Ascending aorta (tissue), 2 donors: ENCODE measurements at places on chromosomes 4 and X.

DNA sequence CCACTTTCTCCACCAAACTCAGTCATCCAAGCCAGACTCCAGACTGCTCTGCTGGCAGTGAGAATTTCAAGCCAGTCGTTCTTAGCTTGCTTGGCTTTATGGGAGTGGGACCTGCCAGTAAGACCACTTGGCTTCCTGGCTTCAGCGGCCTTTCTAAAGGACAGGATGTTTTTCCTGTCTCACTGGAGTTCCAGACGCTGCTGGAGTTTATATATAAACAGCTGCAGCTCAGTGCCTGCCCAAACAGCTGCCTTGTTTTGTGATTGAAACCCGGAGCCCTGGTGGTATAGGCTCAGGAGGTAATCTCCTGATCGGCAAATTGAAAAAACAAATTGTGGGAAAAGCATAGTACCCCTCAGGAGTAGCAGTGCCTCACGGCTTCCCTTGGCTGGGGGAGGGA, 1165.8 kb upstream of the ADGRL3 start:
- DNase-seq: no peak

DNA sequence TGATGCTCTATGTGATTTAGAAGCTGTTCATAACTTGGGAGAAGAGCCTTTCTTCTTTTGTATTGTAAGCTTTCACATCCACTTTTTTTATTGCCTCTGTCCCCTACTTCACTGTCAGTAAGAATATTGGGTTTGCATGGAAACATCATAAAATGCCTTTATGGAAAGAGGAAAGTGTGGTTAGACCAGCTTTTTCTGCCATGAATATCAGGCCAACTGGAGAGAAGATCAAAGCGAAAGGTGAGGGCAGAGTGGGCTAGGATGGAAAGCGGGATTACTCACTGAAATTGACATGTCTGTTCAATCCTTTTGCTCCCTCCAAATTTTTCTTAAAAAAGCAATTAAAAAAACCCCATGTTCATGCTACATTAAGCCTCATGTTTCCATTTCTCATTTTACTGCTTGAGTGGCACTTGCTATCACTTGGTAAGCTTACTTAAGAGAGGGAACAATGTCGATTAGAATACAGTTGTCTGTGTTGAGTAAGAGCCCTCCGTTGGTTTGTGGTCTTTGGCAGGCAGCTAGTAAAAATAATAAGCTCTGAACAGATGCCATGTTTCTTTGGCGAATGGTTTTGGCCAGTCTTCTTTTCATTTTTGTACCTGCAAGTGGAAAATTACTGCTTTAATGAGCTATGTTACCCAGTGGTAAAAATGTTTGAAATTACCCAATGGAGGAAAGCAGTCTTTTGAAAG, 35.9 kb downstream of the SUPT20HL1 start:
- DNase-seq: no peak

DNA sequence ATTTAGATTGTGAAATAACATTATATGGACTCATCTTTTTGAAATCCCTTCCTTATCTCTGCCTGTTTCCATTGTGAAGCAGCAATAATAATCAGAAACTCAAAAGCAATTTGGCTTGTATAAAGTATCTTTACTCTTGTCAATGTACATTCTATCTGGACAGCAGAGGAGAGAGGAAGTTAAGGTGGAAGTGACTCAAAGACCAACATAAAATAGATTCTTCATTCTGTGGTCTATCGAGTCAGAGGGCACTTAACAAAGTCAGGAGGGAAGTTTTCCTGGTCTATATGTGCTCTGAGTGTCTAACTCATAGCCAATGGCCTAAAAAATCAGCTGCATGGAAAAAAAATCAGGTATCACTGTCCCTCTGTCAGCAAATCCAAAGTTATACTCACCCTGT, 155.5 kb downstream of the EMCN start:
- no peak for DNase-seq

DNA sequence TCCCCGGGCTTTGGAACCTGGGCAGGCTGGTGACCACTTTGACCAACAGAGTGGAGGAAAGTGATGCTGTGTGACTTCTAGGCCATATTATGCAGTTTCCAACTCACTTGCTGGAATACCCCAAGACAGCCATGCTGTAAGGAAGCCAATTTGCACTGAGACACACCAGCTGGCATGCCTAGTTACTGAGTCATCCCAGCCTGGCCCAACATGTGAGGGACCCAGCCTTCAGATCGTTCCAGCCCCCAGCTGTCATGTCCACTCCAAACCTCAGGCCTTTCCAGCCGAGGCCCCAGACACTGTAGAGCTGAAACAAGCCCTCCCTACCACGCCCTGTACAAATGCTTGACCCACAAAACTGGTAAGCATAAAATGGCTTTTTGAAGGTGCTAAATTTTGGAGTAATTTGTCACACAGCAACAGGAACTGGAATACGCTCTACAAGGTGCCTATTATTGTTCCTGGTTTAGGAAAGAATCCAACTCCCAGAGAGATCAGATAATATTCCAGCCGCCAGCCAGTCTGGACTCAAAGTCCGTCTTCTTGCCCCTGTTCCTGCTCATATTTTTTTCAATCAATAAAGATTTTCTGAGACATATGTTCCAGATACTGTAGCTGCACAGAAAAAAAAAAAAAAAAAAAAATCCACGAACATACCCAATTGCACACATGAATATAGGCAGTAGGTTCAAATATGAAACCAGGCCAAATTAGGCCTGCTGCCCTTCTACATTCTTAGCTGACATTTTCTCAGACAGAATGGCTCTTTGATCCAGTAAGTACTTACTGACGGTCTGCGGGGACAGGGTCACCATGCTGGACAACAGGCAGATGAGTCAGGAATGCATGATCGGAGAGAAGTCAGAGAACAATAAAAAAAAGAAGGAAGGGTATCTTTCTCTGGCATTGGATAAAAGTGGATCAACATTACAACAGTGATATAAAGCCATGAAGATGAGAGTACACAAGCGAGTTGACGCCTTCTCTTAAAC, 35.1 kb downstream of the SH3KBP1 start:
- no peak for DNase-seq

GRCh38 chrX:64218023-64218422, 12.4 kb downstream of the ASB12 start:
- DNase-seq: no peak

DNA sequence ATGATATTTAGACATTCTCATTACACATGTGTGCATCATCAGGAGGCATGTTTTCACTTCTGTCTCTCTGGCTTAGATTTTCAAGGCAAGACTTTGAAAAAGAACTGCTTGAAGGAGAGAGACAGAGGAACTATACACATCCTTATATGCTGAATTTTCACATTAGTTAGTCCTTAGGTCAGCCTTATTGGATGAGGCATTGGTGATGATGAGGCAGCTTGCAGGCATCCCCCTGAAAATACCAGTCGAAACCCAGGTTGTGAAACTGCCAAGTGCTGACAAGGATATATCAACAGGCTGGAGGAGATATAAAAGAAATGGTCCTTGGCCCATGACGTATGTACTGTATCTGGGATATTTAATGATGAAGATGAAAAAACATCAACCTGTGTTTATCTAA, 297.2 kb upstream of the AADAT start:
- DNase-seq: no peak

- no peak for DNase-seq
Observed at GRCh38 chr4:84151574-84151973, 347.5 kb downstream of the NKX6-1 start.

- DNase-seq: no peak
Observed at GRCh38 chr4:4872314-4872903, 12.9 kb downstream of the MSX1 start.

- DNase-seq: no peak
Observed at GRCh38 chr4:6301051-6301731, 31.5 kb downstream of the WFS1 start.

DNA sequence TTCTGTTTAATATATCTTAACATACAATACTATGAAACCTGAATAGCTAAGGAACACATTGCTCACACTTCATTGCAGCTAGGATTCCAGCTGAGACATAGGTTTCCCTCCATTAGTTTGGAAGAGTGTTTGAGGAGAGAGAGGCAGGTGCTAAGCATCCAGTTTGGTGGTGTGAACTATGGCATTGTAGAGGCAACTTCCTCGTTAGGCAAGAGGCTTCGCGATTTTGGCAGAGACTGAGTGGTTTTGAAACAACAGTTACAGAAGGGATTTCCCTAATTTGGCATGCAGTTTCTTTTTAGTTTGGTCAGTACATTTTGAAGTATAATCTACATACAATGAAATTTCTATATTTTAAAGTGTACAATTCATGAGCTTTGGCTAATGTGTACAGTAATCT, 117.1 kb upstream of the BMP3 start:
- DNase-seq: no peak

GRCh38 chr4:38386005-38386551, 277.9 kb upstream of the KLF3 start:
- no peak for DNase-seq

DNA sequence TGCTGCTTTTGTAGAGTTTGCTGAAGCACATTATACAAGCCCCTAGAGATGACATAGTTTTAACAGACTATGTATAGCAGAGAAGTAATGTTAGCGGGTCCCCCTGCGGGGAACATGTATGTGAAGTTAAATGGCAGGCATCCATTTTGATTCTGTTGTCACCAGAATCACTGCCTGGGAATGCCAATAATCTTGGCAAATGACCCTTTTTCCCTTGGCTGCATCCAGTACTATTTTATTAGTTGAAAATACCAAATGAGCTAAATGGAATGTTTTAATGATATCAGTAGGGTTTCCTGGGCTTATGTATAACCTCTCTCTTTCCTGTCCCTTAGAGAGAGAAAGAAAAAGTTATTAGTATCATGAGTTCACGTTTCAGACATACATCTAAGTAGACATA, 93.6 kb downstream of the LIMCH1 start:
- no peak for DNase-seq

- no peak for DNase-seq
Observed at GRCh38 chrX:154366666-154367055, 7.8 kb downstream of the FLNA start.

- DNase-seq: no peak
Observed at GRCh38 chr4:113512880-113513279, 248.7 kb downstream of the CAMK2D start.

DNA sequence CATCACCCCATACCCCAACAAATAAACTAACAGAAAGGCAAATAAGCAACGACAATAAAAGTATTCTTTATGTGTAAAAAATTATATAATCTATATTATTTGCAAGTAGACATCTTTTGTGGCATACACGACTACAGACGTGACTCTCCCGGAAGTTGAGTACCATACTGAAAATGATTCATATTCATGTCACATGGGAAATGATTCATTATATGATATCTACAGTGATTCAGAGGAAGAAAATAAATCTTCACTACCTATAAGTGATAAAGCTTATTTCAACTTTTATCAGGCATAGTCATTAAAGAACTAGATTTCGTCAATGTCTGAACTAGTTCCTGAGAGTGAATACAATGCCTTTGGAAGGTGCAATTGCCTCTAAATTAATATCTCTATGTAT, 4.6 kb upstream of the ANTXR2 start:
- no peak for DNase-seq

- DNase-seq: no peak
Observed at GRCh38 chr4:153209410-153209809, 5.2 kb downstream of the TRIM2 start.

GRCh38 chr4:112677519-112678091, 40.7 kb downstream of the LARP7 start:
- no peak for DNase-seq

DNA sequence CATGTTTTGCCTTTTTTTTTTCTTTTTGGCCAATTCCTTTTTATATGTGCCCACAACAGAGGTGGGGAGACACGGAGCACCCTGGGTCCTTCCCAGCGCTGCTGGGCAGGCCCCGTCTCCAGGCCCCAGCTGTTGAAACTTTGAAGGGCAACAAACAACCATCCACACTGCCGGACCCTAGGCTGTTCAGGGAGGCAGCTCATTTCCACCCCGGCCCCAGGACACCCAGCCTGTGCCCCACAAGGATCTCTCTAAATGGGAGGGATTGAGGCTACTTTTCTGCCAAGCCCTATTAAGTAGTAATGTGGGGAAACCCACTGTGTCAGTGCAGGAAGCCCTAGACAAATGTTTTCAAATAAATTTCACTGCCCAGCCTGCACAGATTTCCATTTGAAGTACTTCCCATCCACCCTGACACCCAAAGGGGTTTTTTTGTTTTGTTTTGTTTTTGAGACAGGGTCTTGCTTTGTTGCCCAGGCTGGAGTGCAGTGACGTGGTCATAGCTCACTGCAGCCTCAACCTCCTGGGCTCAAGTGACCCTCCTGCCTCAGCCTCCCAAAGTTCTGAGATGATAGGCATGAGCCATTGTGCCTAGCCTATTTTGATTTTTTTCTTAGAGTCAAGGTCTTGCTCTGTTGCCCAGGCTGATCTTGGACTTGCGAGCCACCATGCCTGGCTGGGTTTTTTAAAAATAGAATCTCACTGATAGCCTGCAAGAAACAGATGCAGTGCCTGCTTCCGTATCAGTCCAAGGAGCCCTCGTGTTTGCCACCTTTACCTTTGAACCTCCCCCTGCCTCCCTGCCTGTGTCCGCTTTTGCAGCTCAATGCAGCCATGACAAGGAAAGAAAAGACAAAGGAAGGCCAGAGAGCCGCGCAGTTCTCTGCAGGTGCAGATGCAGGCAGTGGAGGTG, 13.4 kb upstream of the CLCN4 start:
- DNase-seq: no peak

- DNase-seq: no peak
Observed at GRCh38 chr4:123575291-123575690, 178.7 kb downstream of the SPRY1 start.

DNA sequence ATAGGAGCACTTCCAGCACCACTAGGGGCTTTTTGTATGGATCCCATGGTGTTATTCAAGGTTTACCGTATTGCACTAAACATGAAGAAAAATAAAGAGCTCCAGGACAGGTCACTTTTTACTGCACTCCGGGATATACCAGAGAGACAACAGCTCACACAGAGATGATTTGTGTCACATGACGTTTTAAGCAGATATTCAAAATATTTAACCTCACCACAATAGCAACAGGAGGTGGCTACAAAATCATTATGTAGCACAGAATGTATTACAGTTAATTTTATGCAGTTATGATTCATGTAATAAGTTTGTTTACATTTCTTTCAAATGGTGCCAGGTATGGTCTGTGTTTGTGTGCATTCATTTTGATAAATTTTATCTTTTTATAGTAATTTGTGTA, 100.6 kb downstream of the LUZP4 start:
- DNase-seq: no peak

GRCh38 chr4:188411805-188412204, 272.6 kb downstream of the TRIML1 start:
- no peak for DNase-seq

DNA sequence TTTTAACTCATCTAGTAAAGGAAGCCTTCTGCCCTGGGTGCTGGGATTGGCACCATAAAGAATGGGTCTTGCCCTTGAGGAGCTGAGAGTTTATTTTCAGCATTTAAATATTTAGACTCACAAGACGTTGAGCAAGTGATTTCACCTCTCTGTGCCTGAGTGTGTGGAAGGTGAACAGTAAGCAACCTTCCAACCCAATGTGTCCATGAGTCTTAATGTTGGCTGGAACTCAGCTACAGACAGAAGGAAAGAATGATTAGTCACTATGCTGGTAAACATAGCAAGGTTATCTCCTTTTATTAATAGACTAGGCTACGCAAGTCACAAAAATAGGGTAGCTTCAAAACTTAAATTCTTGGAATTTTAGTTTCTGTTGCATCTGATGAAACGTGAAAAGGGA, 277.4 kb upstream of the GATB start:
- no peak for DNase-seq

GRCh38 chr4:90071289-90072235, 55.6 kb upstream of the CCSER1 start:
- no peak for DNase-seq

GRCh38 chr4:145720656-145721055, 40.7 kb downstream of the C4orf51 start:
- no peak for DNase-seq

- DNase-seq: no peak
Observed at GRCh38 chr4:113260688-113261087, 211.2 kb downstream of the ANK2 start.
